ENCODE measurements at places on chromosomes 6 and 20. TPM values are rescaled to one million over a fixed set of nuclear protein-coding genes. Genes with fewer than 3 reads are reported as not detected.

GRCh38 chr6:21053612-21054011 is 519.4 kb downstream of the CDKAL1 start:
- no peak for DNase-seq

GRCh38 chr20:43151901-43152300 is 37.8 kb downstream of the PTPRT start:
- DNase-seq: no peak

DNA sequence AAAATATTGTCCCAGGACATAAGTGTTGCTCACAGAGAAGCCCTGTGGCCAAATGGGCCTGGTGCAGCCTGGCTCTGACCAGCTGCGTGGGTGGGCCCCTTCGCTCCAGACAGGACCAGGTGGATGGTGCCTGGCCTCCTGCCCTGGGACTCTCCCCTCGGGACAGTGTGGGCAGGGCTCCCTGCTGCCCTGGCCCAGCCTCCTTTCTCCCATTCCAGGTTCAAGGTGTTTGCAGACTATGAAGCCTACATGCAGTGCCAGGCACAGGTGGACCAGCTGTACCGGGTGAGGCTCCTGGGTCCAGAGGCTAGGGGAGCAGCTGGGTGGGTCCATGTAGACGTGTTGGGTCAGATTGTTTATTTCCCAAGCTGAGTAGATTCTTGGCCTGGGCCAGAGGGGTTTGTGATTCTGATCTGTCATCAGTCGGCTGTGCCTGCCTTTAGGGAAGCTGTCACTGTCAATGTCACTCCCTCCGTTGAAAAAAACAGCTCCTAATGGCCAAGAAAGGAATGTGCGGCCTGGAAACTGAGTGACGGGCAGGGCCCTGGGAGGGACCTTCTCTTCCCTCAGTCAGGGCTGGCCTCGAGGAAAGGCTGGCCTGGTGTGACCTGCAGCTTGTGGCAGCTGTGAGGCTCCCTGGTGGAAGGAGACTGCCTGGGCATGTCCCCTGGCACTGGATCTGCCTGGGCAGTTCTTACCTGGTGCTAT is 47.7 kb downstream of the PYGB start:
- DNase-seq: no peak

DNA sequence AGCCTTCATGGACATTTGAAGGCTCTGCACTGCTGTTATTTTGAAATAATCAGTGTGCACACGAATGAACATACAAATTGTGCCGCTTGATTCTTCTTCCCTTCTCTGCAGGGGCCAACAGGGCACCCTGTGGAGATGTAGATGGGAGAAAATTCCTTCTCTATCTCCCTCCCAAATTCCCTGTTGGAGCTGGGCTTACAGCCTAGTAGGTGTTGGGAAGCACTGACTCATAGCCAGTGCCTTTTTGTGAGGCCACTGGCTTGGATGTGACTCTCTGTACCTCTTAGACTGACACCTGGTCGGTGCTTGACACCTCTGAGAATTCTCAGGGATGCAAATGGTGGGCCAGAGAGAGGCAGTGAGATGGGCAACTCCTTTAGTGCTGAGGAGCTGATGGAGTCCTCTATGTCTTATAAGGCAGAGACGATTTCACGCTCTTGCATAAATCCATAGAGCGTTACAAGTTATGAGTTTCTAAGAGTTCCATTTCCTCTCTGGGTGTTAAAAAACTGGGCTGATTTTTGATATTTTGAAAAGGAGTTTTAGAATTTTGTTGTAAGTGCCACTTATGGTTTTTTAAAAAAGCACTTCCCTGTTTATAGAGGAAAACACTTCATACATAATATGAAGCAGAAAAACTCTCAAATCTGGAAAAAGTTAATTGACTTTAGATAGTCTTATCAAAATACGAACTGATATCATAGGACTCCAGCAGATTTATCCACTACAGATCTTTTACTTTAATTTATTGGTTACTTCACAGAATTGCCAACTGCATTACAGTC is 89.8 kb upstream of the MAP3K7 start:
- DNase-seq: peak; percentile 34

The TRIM10 gene
- not detected for total RNA-seq

DNA sequence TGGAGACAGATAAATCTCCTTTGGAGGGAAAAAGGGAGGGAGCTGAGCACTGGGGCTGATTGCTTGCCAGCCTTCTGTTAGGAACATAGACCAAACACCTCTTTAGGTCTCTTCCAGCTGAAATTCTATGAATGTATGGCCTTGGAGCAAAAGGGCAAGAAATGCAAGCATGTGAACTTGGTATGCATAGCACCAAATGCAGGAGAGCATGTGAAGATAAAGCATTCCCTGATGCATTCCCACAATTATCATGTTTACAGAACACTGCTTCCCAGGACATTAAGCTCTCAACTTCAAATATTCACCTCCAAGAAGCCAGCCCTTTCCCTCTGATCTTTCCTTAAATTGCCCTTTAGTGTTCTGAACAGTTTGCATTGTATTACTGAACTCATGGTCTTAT is 15.6 kb downstream of the RIPOR2 start:
- no peak for DNase-seq

- peak; percentile 54 for DNase-seq
These were observed 8.7 kb downstream of the ZNF335 start for GRCh38 chr20:45963059-45964005.

DNA sequence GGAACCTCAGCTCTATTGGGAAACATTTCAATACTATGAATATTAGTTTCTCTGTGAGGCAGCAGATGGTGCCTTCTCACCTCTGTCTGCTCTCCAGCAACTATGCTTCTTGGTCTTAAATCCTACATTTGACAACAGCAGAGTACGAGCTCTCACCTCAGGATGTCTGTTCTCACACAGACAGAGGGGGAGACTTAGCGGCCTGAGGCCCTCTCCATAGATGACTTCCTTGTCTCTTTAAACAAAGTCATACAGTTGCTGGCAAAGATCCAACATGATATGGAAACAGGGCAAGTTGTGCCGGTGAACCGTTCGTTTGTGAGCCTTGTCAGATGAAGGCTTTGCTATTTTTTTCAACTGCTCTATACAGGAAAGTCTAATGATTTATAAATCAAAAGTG is 43.7 kb upstream of the GABRR1 start:
- DNase-seq: peak; percentile 31

- no peak for DNase-seq
These were observed 53.3 kb downstream of the CNKSR3 start for GRCh38 chr6:154457046-154457713.

GRCh38 chr20:44419131-44419844 is 56.4 kb upstream of the TTPAL start:
- DNase-seq: no peak

DNA sequence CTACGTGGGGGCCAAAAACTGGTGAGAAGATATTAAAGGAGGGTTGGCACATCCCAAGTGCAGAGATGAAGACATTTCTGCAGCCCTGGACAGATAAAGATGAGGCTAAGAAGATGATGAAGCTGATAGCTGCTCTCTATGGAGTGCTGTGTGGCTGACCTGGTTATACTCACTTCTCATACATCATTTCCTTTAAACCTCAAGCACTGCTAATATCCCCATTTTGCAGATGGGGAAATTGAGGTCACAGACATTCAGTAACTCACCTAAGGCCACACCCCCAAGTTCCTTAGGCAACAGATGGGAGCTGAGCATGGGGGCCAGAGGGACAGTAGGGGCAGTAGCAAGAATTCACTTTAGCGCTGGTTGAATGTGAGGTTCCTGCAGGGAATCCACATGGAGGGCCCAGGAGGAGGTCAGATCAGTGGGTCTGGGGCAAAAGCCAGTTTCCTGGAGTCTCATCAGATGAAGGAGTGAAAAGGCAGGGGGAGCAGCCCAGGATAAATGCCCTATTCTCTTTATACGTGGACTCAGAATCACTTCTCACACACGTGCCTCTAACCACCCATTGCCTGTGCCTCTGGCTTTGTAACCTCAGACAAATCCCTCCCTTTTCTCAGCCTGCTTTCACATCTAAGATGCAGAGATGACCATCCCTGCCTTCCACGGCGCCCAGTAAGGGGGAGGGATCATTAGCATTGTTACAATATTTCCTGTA is 125.8 kb downstream of the NFATC2 start:
- no peak for DNase-seq

GRCh38 chr6:159110013-159110412 is 59.2 kb upstream of the FNDC1 start:
- DNase-seq: peak; percentile 77

The GGTLC1 gene
- not detected for total RNA-seq

DNA sequence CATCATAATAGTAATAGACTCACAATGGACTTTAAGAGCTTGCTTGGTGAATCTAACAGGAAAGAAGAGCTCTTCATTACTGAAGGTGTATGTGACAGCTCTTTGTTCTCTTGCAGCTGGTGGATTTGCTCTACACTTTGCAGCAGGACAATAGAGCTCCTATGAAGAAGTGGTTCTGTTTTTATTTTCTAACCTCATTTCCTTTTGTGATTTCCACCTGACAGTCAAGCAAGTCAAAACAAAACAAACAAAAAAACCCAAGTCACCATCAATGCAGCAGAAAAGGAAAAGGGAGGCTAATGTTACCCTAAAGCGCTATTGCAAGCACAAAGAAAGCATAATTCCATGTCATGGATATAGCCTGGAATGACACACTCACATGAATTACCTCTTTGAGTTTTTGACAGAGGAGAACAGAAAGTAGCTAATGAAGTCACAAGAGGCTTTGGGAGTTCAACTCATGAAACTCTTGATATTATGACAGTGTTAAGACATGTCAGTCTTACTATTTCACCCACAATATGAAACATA is 1188.1 kb downstream of the EPHA7 start:
- DNase-seq: no peak

DNA sequence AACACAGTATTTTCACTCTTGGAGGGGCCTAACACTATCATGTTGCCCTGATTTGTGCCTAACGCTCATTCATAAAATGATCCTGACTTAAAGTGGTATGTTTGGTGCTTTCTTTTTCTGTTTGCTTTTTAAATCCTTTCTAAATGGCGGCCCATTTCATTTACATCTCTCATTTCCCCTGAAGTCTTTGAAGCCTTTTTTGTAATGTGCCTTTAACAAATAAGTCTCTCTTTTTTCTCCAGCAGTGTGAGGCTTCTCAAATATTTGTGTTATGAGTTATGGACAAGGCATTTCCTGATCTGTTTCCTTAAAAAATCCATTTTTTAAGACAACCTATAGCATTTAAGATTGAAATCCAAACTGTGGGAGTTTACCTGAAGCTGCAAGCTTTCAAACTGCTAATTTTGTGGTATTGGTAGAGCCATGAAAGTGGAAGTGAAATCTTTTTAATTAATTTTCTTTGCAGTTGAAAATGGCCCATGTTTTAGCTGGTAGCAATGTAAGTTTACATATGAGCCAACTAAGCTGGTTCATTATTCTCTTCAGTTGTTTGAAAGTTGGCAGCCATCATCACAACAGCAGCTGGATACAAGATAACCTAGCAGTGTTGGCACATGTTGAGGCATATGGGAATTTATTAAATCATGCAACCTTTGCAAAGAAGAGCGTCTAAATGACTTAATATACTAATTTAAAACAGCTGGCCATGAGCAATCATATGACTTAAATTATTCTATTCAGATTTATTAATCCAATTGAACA is 469.7 kb downstream of the CDKAL1 start:
- peak; percentile 36 for DNase-seq

The GPR6 gene
- total RNA-seq: not detected

- peak; percentile 60 for DNase-seq
These were observed 73.2 kb downstream of the LY86 start for GRCh38 chr6:6661684-6662083.

The SERINC3 gene
- total RNA-seq: 48.7 TPM

- peak; percentile 77 for DNase-seq
These were observed 67.3 kb downstream of the ATP9A start for GRCh38 chr20:51700809-51701285.

- DNase-seq: peak; percentile 7
These were observed 63.0 kb downstream of the GPX5 start for GRCh38 chr6:28588666-28589065.

The BANF2 gene
- total RNA-seq: not detected

DNA sequence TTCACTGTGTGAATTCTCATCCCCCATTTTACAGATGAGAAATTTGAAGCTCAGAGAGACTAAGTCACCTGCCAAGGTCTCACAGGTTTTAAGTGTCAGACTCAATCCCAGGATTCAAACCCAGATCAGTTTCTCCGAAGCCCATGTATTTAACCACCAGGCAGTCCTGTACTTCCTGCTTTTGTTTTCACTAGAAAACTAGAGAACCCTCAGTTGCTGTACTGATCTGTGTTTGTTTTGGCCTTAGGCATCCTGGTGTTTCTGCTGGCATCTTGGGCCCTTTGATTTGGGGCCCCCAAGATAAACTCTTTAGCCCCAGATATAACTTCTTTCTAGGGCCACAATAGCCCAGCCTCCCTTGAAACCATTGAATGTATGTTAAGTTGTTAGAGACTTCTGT is 36.5 kb downstream of the PPP1R16B start:
- no peak for DNase-seq

GRCh38 chr6:47146431-47147174 is 104.5 kb upstream of the ADGRF1 start:
- DNase-seq: peak; percentile 98

DNA sequence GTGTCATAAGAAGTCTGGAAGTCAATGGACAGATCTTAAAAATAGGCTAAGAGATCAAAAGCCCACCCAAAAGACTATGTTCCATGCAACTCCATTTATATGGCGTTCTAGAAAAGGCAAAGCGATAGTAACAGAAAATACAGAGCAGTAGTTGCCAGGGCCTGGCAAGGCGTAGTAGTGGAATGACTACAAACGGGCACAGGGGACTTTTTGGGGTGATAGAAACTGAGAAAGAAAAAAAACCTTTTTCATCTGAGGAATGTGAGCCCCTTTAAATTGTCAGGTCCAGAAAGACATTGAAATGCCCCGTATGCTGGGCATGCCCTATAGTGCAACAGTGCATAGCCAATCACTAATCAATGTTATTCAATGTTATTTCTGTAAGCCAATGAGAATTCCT is 47.2 kb upstream of the FAM50B start:
- no peak for DNase-seq

DNA sequence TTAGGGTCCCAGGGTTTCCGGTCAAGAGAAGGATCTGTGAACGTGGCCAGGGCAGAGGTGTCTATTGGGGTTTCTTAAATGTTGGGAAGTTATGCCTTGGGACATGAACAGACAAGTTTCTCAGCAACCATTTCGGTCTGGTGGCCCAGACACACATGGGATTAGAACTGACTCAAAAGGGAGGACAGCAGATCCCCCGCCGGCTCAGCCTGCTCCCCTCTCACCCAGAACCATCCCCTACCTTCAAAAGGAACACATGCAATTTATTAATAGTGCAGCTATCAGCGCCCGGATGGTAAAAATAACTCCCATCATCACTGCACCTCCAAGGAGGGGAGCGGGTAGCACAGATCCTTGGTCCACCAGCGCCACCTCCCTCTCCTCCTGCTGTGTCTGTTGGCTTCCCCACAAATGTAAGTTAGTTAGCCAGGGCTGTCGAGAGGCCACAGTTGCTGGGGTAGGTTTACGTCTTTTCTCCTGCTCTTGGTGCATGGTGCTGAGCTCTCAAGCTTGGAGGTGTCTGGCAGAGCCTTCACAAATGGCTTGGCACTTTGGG is 77.1 kb downstream of the TRAM2 start:
- DNase-seq: no peak

The BPI gene
- total RNA-seq: not detected

- DNase-seq: no peak
These were observed 3.6 kb upstream of the PHF1 start for GRCh38 chr6:33407132-33407718.

All from A673 (cell line).